ENCODE measurements at places on chromosomes 16 and 17.
A peak's percentile ranks its signal among the peaks of the same experiment; 100 is the strongest.

DNA sequence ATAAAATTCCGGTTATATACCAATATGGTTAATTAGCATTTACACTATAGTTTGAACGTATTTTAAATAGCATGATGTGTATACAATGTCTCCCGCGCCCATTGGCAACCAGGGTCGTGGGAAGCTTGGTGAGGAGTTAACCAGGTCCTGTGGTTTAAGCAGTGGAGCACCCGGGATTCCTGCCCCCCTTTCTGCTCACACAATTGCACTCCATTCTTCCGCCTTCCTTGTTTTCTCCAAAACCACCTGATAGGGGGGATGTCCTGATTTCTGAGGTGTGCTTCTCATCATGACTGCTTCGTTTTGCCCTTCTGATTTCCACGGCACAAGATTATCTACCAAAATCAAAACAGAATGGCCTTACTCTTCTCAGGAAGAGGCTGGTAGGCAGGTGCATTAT is 35.8 kb downstream of the WIPI1 start:
- DNase-seq: no peak

GRCh38 chr17:28040406-28040805 is 2.1 kb upstream of the NLK start:
- DNase-seq: no peak

GRCh38 chr17:47969930-47970724 is 786 bp upstream of the CDK5RAP3 start:
- no peak for DNase-seq

GRCh38 chr16:89217388-89218191 is at the start of gene ZNF778:
Gene ZNF778 (plus strand): TSS chr16:89217703. CDS start chr16:89221128, 3,425 bp downstream.
- peak; percentile 72 for DNase-seq

DNA sequence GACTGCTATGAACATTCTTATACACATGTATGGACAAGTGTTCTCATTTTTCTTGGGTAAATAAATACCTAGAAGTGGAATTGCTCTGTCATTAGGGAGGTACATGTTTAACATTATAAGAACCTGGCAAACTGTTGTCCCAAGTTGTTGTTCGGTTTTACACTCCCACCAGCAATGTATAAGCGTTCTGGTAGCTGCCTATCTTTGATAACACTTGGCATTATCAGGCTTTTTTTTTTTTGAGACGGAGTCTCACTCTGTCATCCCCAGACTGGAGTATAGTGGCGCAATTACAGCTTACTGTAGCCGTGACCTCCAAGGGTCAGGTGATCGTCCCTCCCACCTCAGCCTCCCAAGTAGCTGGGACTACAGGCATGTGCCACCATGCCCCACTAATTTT is 16.3 kb downstream of the ATAD5 start:
- no peak for DNase-seq

DNA sequence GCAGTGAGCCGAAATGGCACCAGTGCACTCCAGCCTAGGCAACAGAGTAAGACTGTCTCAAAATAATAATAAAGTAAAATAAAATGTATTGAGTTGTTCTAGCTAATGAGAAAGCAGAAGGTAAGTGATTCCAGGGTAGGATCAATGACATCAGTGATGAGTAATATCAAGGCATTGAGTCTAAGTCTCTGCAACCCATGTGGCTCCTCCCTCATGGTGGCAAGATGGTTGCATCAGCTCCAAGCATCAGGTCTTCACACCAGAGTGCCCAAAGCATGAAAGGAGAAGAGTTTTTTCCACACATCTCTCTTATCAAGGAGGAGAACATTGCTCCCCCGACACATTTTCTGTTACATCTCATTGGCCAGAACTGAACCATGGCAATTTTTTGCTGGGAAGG is 34.8 kb upstream of the GAS7 start:
- no peak for DNase-seq

DNA sequence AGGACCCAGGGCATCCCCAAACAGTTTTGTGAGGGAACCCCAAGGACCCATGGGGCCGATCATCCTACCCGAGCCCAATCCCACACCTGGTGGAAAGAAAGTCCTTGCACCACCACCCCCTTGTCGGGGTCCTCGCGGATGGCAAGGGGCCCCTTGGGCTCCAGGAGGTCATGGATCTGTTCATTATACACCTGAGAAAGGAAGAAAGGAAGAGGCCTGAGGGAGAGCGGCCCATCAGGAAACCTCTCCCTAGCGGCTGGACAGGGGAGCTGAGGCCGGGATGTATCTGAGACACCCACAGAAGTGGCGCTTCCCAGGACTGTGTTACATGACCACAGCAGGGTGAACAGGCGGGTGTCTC is 12.8 kb downstream of the KIF18B start:
- no peak for DNase-seq

All from activated CD4-positive, alpha-beta T cell treated with anti-CD3 and anti-CD28 coated beads for 1 hour (primary cell).